ENCODE measurements at places on chromosomes 16 and 17. TPM values are rescaled to one million over a fixed set of nuclear protein-coding genes. Genes with fewer than 3 reads are reported as not detected.

Gene VWA3A
- total RNA-seq: 4.6 TPM

Gene ANKFN1
- 9.6 TPM for total RNA-seq

Gene ENPP7
- total RNA-seq: not detected

Gene FGF11
- total RNA-seq: 25.7 TPM

Gene CHST4
- 0.50 TPM for total RNA-seq

Gene SLC12A3
- total RNA-seq: 0.11 TPM

Gene C16orf74
- 1.8 TPM for total RNA-seq

Gene SNN
- total RNA-seq: 58.1 TPM

Gene HIC1
- total RNA-seq: 11.9 TPM

Gene KRTAP4-8
- total RNA-seq: not detected

Gene ACAP1
- total RNA-seq: 4.6 TPM

Gene LRRC37A
- 3.3 TPM for total RNA-seq

Gene GAS2L2
- total RNA-seq: 3.4 TPM

Gene MT1M
- 4.3 TPM for total RNA-seq

Gene EPX
- total RNA-seq: 0.11 TPM

Gene MYL4
- 5.2 TPM for total RNA-seq

Gene KRT31
- 0.11 TPM for total RNA-seq

Gene KRT27
- total RNA-seq: not detected

Gene DCXR
- total RNA-seq: 94.5 TPM

Gene TOX3
- 6.3 TPM for total RNA-seq

Gene NTN3
- 1.6 TPM for total RNA-seq

Gene EIF3CL
- total RNA-seq: 72.7 TPM

Gene ZNF785
- total RNA-seq: 12.5 TPM

Gene KRTAP9-4
- not detected for total RNA-seq

Gene ZP2
- total RNA-seq: 0.20 TPM

Gene MRPL45
- total RNA-seq: 26.8 TPM

Gene CA4
- 6.2 TPM for total RNA-seq

Gene KRTAP17-1
- total RNA-seq: not detected

Gene ACSM5
- 2.2 TPM for total RNA-seq

Gene RNF157
- total RNA-seq: 57.7 TPM

Gene KRTAP9-2
- not detected for total RNA-seq

Gene IGF2BP1
- 7.5 TPM for total RNA-seq

Gene FAM171A2
- 12.1 TPM for total RNA-seq

Gene LITAFD
- not detected for total RNA-seq

Gene BORCS6
- 6.7 TPM for total RNA-seq

Gene FUS
- total RNA-seq: 49.9 TPM

Gene ZDHHC1
- total RNA-seq: 12.6 TPM

Gene PRSS53
- total RNA-seq: 2.0 TPM

Gene NPIPB13
- 3.0 TPM for total RNA-seq

Gene TSNAXIP1
- 11.7 TPM for total RNA-seq

Gene SALL1
- 14.7 TPM for total RNA-seq

Gene CMTM2
- total RNA-seq: 0.33 TPM

Gene C16orf92
- not detected for total RNA-seq

Gene STXBP4
- 22.8 TPM for total RNA-seq

Gene ACE
- total RNA-seq: 6.3 TPM

Gene ASPHD1
- total RNA-seq: 4.2 TPM

Gene TERB1
- total RNA-seq: 0.10 TPM

Gene MSI2
- 167 TPM for total RNA-seq

Gene TPSD1
- total RNA-seq: not detected

Gene CLEC18B
- total RNA-seq: 1.3 TPM

Gene C17orf113
- total RNA-seq: 3.1 TPM

Gene SCIMP
- total RNA-seq: 0.72 TPM

Gene NXPH3
- 2.6 TPM for total RNA-seq

Gene ODAD4
- total RNA-seq: 7.0 TPM

Gene CD300LB
- 0.30 TPM for total RNA-seq

Gene NPIPA3
- 0.88 TPM for total RNA-seq

Gene PMFBP1
- 2.2 TPM for total RNA-seq

Gene GUCY2D
- total RNA-seq: 0.10 TPM

Gene ATP2A3
- total RNA-seq: 4.0 TPM

Gene TEKT1
- total RNA-seq: 18.6 TPM

All from spinal cord (tissue), 10 donors.